ENCODE measurements at places on chromosomes 5 and 9.

DNA sequence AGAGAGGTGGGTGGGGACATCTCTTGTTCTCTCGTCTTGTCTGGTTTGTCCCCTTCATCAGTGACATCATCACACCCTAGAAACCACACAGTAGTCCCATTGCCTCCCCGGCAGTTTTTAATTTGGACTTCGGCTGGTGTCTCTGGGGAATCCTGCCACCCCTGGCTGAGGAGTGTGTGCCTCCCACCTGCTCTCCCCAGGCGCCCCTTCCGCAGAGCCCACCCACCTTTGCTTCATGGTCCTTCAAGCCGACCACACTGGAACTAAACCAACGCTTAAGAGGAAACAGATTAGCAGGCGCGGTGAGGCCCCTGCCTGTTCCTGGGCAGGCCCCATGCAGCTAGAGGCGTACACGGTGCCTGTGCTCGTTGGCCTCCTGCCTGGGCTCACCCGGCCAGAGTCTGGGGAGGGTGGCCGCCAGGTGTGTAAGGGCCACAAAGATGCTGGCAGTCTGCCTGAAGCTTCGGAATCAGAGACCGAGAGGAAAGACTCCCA, 107.6 kb upstream of the SPRY4 start:
- DNase-seq: no peak

- no peak for DNase-seq
Measured at GRCh38 chr5:43663916-43664315, 60.9 kb downstream of the NNT start.

DNA sequence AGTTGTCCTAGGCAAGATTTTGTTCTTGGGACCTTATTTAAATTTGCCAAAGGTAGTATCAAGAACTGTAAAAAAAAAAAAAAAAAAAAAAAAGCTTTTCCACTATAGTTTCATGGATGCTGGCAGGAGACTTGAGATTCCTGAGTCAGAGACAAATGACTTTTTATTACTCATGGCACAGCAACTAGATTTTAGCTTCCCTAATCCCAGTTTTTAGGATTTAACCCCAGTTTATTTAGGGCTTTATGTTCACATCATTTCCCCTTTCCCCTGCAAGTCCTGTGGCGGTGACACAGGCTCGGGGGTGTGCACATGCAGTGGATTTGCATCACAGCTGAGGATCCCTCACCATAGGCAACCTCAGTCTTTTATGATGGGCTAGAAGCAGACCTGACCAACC, 144.9 kb downstream of the GOLPH3 start:
- no peak for DNase-seq

- DNase-seq: no peak
Measured at GRCh38 chr5:96961053-96961452, 25.2 kb downstream of the LNPEP start.

GRCh38 chr5:72956324-72957140, 691 bp downstream of the FCHO2 start:
- peak; percentile 10 for DNase-seq
